ENCODE measurements at places on chromosomes 11 and 22.

DNA sequence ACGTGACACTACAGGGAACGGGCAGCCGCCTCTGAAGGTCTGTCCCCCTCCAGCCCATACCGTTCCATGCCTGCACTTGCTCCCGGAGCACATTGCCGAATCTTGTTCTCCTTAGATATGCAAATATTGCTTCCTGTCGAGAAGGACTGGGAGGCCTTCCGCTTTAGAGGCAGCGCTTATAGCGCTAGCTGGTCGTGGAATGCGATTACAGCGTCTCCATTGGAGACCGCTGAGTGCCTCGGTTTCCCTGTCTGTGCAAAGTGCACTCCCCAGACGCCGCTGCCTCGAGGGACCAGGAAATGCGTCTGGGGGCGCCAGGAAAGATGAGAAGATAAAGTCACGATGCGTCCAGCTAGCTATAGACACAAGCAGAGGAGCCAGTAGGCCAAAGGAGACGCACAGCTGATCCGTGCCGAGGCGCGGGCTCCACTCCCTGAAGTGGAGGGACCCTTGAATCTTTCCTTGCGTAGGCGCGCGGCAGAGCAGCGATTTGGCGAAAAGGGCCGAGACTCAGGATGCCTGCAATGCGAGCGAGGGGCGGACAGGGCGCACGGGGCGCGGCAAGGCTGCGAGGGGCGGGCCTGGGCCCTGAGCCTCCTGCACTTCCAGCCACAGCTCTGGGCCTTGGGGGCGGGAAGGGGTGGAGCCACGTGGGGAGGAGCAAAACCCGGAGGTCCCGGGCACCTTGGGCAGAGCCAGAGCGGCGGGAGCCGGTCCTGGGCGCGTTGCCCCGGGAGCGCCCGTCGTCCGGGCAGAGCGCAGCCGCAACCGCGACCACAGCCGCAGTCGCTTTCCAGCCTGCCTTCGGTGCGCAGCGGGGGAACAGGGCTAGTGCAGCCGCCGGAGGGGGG, at the start of gene RASSF10:
TSS of gene RASSF10 (plus strand) at position 692 of the 851 bp plus-strand sequence. CDS start 261 bp downstream, outside the sequence.
- no peak for DNase-seq

DNA sequence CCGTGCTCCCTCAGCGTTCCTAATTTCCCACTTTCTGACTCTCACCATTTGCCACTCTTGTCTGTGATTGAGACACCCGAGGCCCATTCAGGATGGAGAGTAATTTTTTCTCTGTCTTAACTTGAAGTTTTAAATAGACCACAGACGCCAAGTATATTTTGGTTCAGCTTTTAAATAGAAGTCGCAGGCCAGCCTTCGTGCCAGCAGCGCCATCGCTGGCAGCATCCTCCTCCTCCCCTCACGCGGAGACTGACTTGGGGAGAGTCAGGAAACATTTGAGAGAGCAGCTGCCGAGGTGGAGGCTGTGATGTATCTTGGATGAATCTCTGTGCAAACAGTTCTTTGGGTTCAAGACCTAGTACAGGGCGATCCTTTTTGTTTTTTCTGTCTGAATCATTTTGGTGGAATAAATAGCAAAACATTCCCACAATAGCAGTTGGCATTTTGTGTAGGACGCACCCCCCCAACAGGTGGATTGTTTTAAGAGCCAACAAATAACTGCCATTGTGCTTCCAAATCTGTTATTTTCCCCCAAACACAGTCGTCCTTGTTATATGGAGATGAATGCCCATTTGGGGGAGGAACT, 889 bp upstream of the DMC1 start:
- no peak for DNase-seq

- no peak for DNase-seq
Observed at GRCh38 chr11:8728563-8728962, 46.0 kb downstream of the RPL27A start.

DNA sequence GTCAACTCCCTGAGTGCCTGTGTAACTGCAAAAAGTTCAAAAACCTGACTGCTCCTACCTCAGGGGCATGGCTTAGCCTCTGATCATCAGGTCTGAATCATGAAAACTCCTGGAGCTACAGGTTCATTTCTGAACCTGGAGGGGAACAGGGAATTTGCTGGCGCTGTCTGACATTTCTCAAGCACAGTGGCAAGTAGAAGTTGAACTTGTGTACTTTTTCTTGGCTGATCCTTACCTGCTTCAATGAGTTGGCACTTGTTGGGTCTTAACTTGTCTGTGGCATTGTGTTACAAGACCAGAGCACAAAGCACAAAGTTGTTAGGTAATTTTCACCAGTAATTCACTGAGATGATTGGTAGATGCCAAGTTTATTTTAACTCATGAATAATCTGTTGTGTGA, 3.3 kb downstream of the TMEM109 start:
- DNase-seq = no peak

DNA sequence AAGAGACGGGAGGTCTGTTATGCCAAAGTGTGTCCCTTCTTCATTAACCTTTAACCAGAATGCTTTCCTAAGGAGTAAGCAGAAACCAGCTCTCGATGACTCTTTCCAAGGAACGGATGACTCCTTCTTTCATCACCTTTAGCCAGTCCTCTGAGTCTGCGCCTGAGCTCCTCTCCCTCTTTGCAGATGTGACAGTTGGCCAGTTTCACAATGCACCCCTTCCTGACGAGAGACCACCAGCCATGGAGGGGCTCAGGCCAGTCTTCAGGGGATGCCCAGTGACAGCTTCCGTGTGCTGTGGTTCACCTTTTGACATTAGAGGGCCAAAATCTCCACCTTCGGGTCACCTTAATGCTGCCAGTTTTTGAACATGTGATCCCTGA, 826.1 kb downstream of the TBC1D22A start:
- DNase-seq = no peak
